ENCODE measurements at places on chromosomes 5 and 9.

- no peak for DNase-seq
Measured at GRCh38 chr9:36158122-36158521, 11.1 kb upstream of the CCIN start.

- DNase-seq: no peak
Measured at GRCh38 chr5:5416733-5417132, 5.7 kb upstream of the ICE1 start.

- peak; percentile 41 for DNase-seq
Measured at GRCh38 chr5:123813937-123814624, 302.1 kb downstream of the CSNK1G3 start.

GRCh38 chr5:174755106-174755505, 30.7 kb downstream of the MSX2 start:
- DNase-seq: no peak

GRCh38 chr9:89720696-89721175, 115.9 kb downstream of the GADD45G start:
- DNase-seq: no peak

- DNase-seq: no peak
Measured at GRCh38 chr5:158917731-158918130, 182.0 kb downstream of the EBF1 start.

GRCh38 chr5:8098081-8098480, 229.1 kb downstream of the MTRR start:
- DNase-seq: no peak

DNA sequence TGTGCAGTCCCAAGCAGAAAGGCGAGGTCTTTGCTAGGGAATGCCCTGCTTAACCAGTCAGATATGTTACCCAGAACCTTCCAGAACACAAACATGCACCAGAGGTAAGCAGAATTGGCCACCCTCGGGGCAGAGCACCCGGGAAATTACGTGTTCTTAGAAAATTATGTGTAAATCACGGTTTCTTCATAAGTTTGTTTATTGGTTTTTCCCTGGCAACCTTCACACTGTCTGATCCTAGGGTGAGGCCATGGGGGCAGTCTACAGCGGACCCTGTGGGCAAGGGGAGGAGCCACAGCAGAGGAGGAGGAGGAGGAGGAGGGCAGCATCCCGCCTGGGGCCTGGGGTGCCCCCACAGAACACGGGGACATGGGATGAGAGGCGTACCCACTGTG, 31.4 kb downstream of the RXRA start:
- DNase-seq: no peak

GRCh38 chr9:19700699-19701098, 88.1 kb downstream of the SLC24A2 start:
- no peak for DNase-seq

GRCh38 chr5:62431735-62432620, 19.4 kb downstream of the IPO11 start:
- no peak for DNase-seq

- no peak for DNase-seq
Measured at GRCh38 chr5:132684922-132685720, 11.3 kb downstream of the IL4 start.

- DNase-seq: peak; percentile 33
Measured at GRCh38 chr9:3732077-3733038, 206.6 kb upstream of the RFX3 start.

DNA sequence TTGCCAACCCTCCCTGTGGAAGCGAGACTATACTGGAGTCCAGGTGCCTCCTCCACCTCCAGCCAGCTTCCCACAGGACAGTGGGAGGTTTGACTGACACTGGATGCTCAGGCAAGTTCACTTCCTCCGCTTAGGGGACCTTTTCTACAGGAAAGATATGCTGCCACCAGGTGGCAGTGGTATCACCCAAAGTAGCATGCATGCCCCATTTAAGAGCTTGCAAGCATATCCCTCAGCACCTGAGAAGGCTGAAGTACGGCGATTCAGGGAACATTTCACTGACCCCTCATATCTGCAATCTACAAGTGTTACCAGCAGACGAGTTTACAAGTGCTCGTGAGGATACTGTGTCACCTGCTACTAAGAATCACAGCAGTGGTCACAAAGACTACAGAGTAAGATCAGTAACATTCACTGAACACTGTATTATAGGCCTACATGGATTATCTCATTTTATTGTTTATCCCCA, 75.5 kb downstream of the KLHL3 start:
- peak; percentile 44 for DNase-seq

DNA sequence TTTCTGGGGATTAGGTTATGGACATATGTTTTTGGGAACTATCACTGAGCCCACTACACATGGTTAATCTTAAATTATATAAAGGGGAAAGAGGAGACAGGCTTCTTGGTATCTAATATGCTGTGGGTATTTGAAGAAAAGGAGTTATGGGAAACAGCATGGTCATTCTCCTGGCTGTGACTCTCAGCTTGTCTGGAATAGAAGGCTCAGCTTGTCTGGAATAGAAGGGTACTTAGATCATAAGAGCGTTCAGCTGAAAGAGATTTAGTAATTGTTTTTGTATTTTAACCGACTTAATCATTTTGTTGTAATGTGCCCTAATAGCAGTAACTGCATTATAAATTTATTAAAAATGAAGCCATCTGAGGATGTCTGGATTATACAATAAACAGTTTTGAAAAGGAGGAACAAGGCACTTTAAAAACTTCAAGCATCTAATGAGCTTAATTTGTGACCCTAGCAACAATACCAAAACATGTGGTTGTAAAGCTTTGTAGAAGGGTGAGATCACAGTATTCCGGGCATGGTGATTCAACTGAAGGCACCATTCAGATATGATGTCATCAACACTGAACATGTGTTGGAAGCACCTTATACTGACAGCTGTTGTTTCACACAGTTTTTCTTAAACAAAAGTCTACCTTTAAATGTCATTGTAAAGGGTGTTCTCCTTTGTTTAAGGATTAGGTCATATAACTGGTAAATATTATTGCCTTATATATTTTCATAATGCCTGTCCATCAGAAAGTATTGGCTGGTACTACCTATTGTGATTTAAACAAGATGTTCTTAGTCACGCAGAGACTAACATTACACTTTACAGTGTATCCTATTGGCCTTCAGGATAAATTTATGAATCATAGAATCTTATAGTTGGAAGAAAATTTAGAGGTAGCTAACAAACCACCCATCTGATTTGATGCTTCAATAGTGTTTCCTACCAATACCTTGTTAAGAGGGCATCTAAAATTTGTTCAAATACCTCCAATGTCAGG, 2174.1 kb upstream of the WWC1 start:
- no peak for DNase-seq

DNA sequence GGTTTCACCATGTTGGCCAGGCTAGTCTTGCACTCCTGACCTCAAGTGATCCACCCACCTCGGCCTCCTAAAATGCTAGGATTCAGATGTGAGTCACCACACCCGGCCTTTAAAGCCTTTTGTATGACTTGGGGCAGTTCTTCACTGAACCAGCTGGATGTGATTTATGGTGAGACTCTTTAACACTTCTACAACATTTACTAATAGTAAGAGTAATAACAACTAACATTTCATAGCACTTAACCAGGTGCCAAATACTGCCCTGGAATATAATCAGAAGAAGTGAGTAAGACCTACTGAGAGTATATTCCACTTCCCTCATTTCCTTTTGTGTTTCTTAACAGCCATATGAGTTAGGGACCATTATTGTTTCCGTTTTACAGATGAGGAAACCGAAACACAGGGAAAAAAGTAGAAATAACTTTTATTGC, 10.0 kb downstream of the ZSWIM6 start:
- DNase-seq: no peak

Measured in epithelial cell of prostate (primary cell).